ENCODE measurements at places on chromosomes 3 and 15.

GRCh38 chr15:42359249-42359648, at the start of gene CAPN3:
TSS of gene CAPN3 (plus strand) at chr15:42359501. CDS start at chr15:42359806, 305 bp downstream.
- no peak for DNase-seq

- no peak for DNase-seq
Measured at GRCh38 chr15:81752974-81753373, 292.8 kb downstream of the MEX3B start.

DNA sequence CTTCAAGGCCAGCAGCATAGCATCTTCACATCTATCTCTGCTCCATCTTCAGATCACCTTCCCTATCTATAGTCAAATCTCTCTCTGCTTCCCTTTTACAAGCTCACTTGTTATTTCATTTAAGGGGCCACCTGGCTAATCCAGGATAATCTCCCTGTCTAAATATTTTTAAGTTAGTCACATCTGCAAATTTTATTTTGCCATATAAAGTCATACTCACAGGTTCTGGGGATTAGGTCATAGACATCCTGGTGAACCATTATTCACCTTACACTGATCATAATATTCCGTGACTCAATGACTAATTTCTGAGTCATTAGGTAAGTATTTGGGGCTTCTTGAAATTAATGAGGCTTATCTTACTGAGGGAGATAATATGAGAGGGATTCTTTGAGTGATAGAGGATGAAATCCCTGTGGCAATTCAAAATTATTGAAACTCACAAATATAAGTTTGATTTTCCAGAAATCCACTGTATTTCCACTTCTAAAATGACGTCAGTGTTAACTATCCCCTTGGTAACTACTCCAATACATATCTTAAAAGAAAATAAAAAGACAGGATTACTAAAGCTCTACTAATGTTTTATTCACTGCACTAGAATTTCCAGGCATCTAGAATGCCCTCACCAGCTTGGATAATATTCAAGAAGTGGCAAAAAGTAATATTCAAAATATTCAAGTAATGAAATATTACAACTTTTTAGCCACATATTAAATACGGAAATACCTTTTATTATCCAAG, 93.7 kb upstream of the RBMS3 start:
- DNase-seq, result no peak

DNA sequence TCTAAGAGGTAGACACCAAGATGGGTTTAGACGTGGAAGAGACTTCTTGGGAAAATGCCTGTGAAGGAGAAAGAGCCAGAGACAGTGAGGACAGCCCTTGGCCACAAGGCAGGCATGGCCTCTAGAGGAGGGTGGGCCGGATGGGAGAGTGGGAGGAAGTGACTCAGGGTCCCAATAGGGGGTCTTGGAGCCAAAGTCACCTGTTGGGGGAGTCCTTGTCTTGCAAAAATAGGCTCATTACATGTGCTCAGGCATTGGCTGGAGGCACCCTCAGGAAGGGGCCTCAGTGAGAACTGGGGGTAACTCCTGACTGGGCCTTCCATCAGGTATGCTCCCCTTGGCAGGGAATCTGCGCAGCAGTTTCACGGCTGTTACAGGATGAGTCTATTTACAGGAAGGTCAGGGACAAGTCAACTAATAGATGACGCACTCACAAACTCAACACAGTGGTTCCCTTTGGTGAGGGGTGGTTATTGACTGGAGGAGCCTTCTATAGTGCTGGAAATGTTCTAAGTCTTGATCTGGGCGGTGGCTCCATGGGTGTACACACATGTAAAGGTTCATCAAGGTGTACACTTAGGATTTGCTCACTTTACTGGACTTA, 259.6 kb downstream of the XXYLT1 start:
- DNase-seq, result no peak

GRCh38 chr3:17030438-17030837, 145.7 kb downstream of the PLCL2 start:
- no peak for DNase-seq

- DNase-seq, result peak; percentile 77
Measured at GRCh38 chr3:45593708-45594601, 596 bp upstream of the LIMD1 start.

DNA sequence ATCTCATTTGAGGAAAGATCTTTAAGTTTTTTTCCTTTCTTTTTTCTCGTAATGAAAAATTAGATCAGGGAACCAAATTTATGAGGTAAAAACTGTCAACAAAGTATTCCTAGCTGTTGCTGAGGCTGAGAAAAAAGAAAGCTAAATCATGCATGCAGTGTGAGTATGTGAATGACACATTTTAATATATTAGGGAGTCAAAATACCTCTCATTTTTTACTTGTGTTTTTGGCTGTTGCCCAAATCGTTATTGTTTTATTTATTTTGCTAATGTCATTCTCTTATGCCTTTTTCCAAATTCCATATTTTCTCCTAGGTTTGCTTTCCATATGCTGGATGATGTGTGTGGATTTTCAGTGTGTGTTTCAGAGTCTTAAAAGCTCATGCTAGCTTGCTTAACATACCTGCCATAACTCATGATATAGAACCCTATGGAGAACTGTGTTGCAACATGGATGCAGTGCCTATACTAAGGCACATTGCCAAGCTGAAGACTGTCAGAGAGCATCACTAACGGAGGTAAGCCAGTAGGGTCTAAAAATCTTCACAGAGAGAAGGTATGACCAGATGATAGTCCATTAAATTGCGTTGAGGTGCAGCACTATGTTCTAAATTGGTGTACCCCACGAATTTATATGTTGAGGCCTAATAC, 629.5 kb upstream of the KCNMB2 start:
- DNase-seq, result peak; percentile 14

GRCh38 chr15:69515508-69515907, 62.9 kb downstream of the RPLP1 start:
- no peak for DNase-seq

- DNase-seq, result no peak
Measured at GRCh38 chr15:32928876-32929275, 211.1 kb downstream of the GREM1 start.

DNA sequence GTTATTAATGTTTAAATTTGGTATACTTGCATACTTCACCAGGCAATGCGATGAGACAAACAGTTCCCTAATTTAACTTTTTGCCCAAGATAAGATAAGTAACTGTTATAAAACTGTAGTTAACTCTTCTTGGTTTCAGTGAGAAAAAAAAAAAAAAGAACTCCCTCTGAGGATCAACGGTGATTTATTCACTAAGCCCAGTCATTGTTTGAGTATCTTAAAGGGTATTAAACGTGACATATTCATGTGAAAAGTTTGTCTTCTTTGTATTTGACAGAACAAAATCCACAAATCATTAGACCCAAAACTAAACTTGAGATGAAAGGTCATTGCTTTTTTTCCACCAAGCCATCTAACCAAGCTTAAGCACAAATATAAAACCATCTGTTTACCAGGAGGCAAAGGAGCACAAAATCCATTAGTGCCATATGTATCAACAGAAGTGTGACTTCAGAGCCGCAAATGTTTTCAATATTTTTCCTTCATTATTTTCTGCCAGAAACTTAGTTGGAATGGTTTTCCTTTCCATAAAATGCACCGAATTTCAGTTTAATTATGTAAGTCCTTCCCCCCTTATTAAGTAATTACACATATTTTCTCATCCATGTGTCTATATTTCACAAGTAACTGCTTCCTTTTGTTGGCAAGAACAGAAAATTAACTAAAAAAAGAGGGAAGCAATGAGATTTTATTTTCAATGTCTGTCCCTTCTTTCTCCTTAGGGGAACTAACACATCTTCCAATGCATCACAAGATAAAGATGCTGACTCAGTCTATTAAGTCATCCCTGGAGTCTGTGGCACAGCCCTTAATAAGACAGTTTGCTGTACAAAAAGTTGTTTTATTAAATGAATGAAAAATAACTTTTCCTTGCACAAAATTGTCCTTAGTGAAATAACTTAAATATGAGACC, 92.2 kb upstream of the RAP2B start:
- peak; percentile 44 for DNase-seq

GRCh38 chr15:72206677-72207000, 9.1 kb upstream of the GRAMD2A start:
- DNase-seq, result no peak

DNA sequence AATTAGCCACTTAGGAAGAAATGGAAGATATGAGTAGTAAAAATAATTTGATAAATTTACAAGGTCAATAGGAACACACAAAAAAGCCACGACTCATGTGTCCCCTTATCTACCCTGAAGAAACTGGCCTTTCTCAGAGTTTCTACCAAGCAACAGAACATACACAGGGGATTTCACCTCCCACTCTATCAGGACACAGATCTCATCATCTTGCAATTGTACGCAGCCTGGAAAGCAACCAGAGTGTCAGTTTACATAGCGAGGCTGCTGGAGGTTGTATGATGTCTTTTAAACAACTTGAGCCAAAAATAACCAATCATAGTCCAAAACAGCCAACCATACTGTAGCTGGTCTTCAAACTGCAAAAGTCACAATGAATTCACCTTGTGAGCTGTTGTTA, 19.7 kb upstream of the LMOD3 start:
- DNase-seq, result peak; percentile 64

GRCh38 chr3:190780524-190780923, 82.0 kb downstream of the GMNC start:
- DNase-seq, result no peak

Data from fibroblast of gingiva (primary cell).